ENCODE measurements at places on chromosomes 1 and 21.
A peak's percentile ranks its signal among the peaks of the same experiment; 100 is the strongest.

- DNase-seq: no peak
Observed at GRCh38 chr1:38014724-38015424, 2.3 kb downstream of the UTP11 start.

DNA sequence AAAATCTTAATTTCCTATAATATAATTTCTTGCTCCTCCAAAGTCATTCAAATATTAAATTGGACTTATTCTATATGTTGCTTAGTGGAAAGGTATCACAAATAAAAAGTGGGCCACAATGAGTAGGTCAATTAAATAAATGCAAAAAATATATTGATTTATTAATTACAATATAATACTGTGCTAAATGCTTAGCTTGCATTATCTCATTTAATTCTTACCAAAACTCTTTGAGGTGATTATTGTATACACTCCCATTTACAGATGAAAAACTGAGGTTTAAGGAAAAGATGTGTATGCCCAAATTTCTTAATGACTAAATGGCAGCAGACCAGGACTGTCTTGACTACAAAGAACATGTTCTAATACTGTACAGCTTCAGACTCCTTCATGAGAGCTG is 325.3 kb upstream of the SGIP1 start:
- no peak for DNase-seq

DNA sequence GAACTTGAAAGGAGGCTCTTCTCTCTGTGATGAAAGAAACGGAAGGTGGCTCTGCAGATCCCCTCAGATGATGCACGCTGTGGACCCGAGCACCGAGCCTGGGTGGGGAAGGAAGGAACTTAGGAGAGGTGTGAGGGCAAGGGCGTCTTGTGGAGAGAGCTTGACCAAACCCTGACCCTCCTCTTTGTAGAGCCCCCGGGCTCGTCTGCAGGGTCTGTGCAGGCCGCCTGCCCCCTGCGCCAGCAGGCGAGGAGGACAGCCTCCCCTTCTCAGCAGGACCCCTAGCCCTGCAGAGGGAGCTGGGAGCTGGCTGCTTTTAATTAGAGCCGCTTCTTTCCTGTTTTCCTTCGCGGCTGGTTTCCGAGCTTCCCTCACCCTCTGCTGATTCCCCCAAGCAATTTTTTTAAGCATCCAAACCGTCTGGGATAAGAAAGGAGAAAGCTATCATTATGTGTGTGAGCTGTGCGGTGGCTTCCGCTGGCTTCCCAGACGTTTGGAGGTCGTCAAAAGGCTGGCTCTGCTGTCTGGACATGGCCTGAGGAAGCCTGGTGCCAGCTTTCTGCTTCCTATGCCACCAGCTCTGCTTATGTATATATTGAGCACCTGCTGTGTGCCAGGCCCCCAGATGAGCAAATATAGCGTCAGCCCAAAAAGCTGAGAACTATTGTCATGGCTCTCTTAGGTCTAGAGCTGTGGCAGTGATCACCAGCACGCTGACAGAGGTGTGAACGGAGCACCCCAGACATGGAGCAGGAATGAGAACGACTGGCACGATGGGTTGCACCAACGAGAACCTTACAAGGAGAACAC is 160.2 kb upstream of the IRF2BP2 start:
- no peak for DNase-seq

DNA sequence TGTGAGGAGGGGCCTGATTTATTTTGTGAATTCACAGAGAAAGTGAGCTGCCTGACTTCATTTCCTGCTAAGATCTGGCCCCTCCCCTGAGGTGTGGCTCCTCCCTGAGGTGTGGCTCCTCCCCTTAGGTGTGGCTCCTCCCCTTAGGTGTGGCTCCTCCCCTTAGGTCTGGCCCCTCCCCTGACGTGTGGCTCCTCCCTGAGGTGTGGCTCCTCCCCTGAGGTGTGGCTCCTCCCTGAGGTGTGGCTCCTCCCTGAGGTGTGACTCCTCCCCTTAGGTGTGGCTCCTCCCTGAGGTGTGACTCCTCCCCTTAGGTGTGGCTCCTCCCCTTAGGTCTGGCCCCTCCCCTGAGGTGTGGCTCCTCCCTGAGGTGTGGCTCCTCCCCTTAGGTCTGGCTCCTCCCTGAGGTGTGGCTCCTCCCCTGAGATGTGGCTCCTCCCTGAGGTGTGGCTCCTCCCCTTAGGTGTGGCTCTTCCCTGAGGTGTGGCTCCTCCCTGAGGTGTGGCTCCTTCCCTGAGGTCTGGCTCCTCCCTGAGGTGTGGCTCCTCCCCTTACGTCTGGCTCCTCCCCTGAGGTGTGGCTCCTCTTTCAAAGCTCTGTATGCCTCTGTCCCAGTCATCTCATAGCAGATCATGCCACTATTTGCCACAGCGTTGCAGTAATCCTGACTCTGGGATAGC is 26.9 kb upstream of the LRRC3 start:
- DNase-seq: peak; percentile 25

DNA sequence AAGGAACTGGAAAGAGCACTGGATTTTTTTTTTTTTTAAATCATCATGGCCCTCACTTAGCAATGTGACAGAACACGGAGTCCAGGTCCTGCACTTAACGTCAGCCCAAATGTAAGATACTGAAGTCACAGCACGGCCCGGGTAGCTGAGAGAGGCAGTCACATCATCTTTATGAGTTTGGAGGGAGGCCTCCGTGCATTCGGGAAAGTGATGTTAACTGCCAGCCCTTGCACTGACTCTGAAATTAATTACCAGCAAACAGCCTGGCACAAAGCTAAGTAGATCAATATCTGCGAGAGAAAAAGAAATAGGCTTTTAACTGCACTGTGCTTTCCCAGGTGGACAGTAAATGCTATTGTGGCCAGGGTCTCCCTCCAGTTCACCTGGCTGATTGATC is 109.5 kb upstream of the ADAR start:
- DNase-seq: no peak

DNA sequence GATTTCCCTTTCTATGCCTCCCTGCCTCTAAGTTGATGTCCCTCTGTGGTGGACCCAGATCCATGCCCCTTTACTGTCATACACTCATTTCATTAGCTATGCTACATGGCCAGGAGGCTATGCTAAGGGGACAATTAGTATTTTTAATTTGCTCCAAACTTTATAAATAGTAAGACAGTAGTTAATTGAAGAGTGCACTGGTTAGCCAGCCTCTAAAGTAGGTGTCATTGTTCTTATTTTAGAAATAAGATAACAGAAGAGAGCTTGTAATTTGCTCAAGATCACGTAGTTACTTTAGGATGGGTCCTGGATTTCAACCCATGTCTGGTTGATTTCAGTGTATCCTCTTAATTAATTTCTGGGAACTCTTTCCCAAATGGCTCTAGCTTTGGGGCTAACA is 29.4 kb upstream of the GNG12 start:
- DNase-seq: no peak

- DNase-seq: no peak
Observed at GRCh38 chr1:43545695-43546387, 15.2 kb downstream of the PTPRF start.

DNA sequence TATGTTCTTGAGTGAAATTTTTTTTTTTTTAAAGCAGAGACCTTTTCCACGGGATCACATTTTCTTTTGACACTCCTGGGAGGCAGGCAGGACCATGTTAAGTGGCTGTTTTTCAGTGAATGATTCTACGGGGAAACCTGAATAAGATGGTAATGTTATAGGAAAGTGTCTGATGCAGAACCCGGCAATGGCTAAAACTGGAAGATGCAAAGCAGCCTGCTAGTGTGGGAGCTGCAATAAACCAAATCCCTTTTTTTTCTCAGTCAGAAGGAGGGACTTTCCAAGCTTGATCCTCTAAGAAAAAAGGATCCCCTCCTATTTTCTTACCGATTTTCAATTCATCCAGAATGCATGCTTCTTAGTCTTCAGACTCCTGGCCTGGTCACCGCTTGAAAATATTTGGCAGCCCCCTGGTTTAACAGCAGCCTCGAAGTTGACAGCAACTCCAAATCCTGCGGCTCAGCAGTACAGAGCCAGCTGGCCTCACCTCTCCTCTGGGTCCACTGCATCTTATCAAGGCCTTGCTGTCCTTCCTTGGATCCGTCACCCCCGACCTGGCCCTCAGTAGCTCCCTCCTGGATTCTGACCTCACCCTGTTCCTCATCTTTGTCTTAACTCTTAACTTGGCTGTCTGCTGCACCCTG is 5.6 kb downstream of the MX2 start:
- DNase-seq: no peak

GRCh38 chr1:27934818-27935549 is at the start of gene SMPDL3B:
SMPDL3B (plus strand) TSS chr1:27935000; CDS start chr1:27935184, 184 bp downstream.
- DNase-seq: no peak

GRCh38 chr21:42202321-42202720 is 16.6 kb upstream of the ABCG1 start:
- no peak for DNase-seq

GRCh38 chr1:41726899-41727748 is 191.6 kb downstream of the HIVEP3 start:
- no peak for DNase-seq

GRCh38 chr1:184635347-184635979 is 119.2 kb downstream of the EDEM3 start:
- DNase-seq: no peak

- DNase-seq: no peak
Observed at GRCh38 chr1:218459878-218460711, 115.0 kb downstream of the TGFB2 start.

DNA sequence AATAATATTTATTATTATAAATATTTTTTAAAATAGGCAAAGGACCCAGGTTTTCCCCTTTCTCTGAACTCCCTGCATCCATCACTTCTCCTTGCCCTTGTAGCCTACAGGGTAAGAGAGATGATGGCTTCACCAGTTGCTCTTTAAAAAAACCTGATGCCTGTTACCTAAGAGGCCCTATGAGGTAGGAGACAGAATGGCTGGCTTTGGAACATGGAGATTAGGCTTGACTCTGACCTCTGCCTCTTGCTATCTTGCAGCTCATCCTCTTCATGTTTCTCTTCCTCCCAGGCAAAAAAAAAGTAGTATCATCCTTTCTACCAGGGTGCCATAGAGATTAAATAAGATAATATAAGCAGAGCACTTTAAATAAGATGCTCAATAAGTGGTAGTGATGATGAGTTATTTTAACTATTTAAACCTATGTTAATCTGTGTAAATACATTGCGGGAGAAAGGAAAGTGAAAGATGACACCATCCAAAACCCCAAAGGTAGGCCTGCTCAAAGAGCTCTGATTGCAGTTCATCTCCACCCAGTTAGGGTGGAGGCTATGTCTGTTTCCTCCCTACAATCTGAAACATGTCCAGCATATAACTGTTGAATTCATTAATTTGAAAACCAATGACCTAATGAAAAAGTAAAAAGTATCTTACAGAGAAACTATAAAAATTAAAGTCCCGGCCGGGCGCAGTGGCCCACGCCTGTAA is 51.8 kb downstream of the RGS2 start:
- no peak for DNase-seq

DNA sequence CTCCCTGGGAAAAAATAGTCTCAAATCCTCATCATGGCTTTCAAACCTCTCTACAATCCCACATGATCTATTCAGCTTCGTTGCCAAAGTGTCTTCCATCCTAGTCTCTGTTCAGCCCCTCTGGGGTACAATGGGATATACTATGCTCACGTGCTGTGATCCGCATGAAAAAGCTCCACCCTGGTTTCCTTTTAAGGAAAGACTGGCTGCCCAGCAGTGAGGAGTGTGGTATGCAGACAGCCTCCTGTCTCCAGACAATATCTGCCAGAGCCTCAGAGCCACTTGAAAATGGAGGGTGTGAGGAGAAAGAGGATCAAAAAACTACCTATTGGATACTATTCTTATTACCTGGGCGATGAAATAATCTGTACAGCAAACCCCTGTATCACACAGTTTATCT is 194.5 kb downstream of the LHX8 start:
- no peak for DNase-seq

DNA sequence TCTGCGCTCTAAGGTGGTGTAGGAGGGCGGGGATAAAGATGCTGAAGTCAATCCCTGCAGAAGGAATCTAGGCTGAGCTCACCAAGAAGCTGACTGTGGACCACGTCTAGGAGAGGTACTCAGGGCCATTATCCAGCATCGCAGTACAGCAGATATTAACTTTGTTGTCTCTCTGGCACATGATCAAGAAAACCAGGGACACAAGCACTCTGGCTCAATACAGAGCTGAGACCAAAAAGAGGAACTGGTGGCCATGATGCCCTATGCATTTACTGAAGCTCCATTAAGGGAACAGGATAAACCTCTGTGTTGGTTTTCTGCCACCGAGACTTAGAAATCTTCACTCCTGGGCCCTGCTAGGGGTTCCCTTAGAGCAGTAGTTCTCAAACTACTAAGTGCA is 38.0 kb upstream of the ANGPTL7 start:
- DNase-seq: no peak

DNA sequence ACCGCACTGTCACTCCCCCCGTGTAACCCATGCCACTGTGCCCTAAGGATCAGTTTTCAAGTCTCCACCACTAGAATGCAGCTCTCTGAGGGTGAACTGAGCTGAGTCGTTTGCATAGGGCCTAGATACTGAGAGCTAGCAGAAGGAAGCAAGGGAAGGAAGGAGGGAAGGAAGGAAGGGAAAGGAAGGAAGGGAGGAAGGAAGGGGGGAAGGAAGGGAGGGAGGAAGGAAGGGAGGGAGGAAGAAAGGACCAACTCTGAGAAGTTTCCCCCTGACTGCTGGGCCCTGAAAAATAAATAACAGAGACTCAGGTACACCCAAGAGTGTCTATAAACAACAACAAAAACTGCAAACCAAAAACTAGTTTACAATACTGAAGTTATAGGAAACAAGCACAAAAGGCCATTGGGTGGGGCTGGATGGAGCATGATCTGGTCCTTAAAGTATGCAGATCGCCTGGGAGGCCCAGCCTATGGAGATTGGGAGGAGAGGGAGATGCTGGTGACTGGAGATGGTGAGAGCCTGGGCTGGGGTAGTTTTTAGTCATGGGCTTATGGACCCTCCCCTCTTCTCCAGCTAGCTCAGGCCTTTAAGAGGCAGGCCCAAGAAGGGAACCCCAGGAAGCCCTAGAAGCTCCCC is 1.7 kb upstream of the MRPS15 start:
- DNase-seq: no peak

DNA sequence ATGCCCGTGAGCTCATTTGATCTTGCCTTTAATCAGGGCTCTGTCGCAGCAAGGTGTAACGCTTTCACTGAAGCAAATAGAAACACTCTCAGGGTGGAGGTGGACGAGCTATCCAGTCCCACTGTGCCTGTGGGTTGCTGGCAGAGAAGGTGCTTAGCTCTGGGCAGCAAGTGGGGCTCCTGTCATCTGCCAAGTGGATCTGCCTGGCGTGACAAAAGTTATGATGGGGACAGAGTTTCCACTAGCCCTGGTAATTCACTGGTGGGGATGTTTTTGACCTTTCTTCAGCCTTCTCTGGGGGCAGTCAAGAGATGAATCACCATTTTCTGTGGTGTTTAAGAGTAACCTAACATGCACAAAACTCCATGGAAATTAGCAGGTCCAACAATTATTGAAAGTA is 71.3 kb upstream of the EDEM3 start:
- DNase-seq: no peak

DNA sequence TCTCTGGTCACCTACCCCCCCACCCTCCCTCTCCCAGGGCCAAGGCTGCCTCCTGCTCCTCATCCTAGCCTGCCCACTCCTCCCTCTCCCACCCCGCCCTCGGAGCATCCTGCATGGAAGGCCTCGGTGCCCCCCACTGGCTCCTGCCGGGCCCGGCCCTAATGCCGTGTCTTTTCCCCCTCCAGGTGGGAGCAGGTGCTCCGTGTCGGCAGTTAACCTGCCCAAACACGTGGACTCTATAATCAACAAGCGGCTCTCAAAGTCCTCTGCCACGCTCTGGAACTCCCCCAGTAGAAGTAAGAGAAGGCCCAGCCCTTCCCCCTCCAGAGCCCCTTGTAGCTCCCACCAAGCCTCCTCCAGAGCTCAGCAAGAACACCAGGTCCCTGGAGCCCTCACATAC is 18.8 kb downstream of the MAP7D1 start:
- no peak for DNase-seq
